ENCODE measurements at places on chromosomes 1 and 21. TPM values are rescaled to one million over a fixed set of nuclear protein-coding genes. Genes with fewer than 3 reads are reported as not detected.

The AMPD1 gene
- not detected for total RNA-seq

The AVPR1B gene
- total RNA-seq: not detected

The PER3 gene
- total RNA-seq: 45.9 TPM

GRCh38 chr1:183841950-183842794 is 37.3 kb downstream of the RGL1 start:
- H3K36me3 ChIP-seq: no peaks in the 10 kb centered on the region
- DNase-seq: no peak

DNA sequence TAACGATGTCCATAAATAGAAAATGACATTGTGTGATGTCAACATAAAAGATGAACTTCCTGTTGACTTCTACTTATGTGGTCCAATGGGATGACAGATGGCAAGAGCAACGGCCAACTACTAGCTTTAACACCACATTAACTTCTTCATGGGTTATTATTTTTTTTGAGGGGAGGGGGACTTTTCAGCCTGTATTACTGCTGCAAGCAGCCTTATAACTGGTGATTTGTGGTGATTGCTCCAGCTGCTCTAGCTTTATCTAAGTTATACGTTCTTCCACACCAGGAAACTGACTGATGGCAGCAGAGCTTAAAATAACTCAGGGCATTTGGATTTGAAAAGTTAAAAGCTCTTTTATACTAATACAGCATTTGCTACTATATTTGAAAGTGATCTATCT is 228.8 kb upstream of the B3GALT2 start:
- H3K27me3 ChIP-seq: no peaks in the 10 kb centered on the region
- no peaks in the 10 kb centered on the region for H3K36me3 ChIP-seq
- no peak overlapping the region for H3K27ac ChIP-seq
- H3K4me1 ChIP-seq: peaks cover 6% of the 10 kb centered on the region

- H3K36me3 ChIP-seq: no peaks in the 10 kb centered on the region
- no peaks in the 10 kb centered on the region for H3K27me3 ChIP-seq
- DNase-seq: no peak
- no peak overlapping the region for H3K27ac ChIP-seq
- no peak overlapping the region for H3K4me3 ChIP-seq
Measured at GRCh38 chr1:175802407-175803123, 59.2 kb upstream of the TNR start.

GRCh38 chr1:211335522-211336157 is 9.0 kb downstream of the TRAF5 start:
- no peaks in the 10 kb centered on the region for H3K27me3 ChIP-seq
- peaks cover 4% of the 10 kb centered on the region for H3K4me1 ChIP-seq
- H3K4me3 ChIP-seq: no peak overlapping the region
- H3K27ac ChIP-seq: no peak overlapping the region

- H3K4me1 ChIP-seq: no peaks in the 10 kb centered on the region
- no peaks in the 10 kb centered on the region for H3K27me3 ChIP-seq
- H3K27ac ChIP-seq: no peak overlapping the region
- no peak overlapping the region for H3K4me3 ChIP-seq
- no peak for DNase-seq
Measured at GRCh38 chr1:31441558-31441957, 28.5 kb downstream of the SERINC2 start.

DNA sequence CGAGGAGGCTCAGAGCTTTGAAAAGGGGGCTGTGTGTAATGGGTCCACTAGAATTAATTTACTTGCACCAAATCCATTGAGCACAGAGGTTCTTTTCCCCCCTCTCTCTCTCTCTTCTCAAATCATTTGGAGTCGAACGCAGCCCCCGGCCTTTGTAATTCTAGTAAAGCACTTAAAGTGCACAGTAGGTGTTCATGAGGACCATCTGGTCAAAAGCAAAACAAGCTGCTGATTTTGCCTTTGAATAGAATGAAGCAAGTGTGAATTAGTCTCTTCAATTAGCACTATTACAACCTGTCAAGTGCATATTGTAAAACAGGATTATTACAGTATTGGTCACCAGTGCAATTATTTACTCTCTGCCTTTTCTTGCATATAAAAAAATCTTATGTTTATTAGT is 259.9 kb downstream of the FAF1 start:
- H3K27ac ChIP-seq: no peak overlapping the region
- DNase-seq: no peak
- H3K27me3 ChIP-seq: no peaks in the 10 kb centered on the region
- H3K4me1 ChIP-seq: peaks cover 3% of the 10 kb centered on the region

GRCh38 chr1:100456880-100457279 is 81.1 kb upstream of the GPR88 start:
- no peak for DNase-seq

DNA sequence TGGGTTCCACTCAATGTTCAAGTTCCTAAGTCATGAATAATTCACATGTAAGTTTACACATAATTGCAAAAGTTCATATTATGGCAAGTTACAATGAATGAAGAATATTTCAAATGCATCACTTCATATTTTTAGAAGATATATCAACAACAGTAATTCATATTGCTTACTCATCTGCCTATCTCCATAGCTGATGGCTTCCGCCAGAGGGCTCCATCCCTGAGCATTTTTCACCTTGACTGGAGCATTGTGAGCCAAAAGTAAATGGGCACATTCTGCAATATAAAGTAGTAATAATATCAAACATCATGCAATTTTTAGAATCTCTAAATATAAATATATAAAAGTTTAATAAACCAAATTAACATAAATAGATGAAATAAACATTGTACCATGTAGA is 29.8 kb downstream of the ANKRD13C start:
- H3K36me3 ChIP-seq: no peaks in the 10 kb centered on the region
- peaks cover 1% of the 10 kb centered on the region for H3K4me1 ChIP-seq
- DNase-seq: no peak
- no peaks in the 10 kb centered on the region for H3K27me3 ChIP-seq
- no peak overlapping the region for H3K4me3 ChIP-seq

DNA sequence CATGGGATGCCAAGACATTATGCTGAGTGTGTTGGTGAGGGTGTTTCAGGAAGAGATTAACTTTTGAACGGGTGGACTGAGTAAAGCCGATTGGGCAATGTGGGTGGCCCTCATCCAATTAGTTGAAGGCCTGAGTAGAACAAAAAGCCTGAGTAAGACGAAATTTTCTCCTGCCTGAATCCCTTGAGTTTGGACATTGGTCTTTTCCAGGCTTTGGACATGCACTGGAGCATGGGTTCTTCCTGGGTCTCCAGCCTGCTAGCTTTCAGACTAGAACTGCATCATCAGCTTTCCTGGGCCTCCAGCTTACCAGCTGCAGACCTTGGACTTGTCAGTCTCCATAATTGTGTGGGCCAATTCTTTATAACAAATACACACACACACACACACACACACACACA is 63.6 kb downstream of the NIBAN1 start:
- no peaks in the 10 kb centered on the region for H3K4me1 ChIP-seq
- DNase-seq: no peak
- H3K36me3 ChIP-seq: no peaks in the 10 kb centered on the region
- H3K27me3 ChIP-seq: no peaks in the 10 kb centered on the region

DNA sequence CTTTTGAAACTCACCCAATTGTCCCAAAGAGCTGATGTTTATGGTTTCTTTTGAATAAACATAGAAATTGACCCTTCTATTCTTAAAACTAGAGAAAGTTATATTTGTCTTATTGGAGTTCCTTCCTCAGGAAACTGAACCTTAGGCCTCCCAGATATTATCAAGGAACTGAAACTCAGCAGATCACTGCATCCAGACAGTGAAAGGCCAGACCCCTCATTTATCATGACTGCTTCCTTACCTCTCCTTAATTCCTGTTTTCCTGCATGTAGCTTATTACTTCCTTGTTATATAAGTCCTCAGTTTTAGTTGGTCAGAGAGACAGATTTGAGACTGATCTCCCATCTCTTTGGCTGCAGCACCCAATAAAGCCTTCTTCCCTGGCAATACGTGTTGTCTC is 27.5 kb downstream of the SLC22A15 start:
- H3K4me3 ChIP-seq: no peak overlapping the region
- no peak for DNase-seq
- no peak overlapping the region for H3K27ac ChIP-seq
- H3K36me3 ChIP-seq: no peaks in the 10 kb centered on the region
- H3K4me1 ChIP-seq: no peaks in the 10 kb centered on the region

GRCh38 chr1:178540646-178541045 is 27.7 kb downstream of the TEX35 start:
- H3K36me3 ChIP-seq: no peaks in the 10 kb centered on the region
- H3K27me3 ChIP-seq: no peaks in the 10 kb centered on the region
- no peak overlapping the region for H3K27ac ChIP-seq
- no peak overlapping the region for H3K4me3 ChIP-seq
- no peak for DNase-seq

DNA sequence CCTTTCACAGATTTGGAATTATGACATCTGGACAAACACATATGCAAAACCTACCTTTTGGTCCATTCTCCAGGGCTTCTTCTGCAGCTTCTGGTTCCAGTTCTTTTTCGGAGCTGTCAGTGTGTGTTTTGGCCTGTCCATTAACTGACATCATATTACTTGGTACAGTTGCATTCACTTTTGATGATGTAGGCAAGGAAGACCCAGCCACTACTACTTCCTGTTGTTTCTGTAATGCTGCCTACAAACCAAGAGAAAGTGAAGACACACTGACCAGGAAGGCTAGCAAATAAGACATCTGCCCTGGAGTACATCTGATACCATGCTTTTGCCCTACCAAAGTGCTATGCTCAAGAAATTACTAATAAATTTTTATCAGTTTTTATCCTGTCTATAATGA is 31.9 kb downstream of the ACBD3 start:
- H3K27ac ChIP-seq: no peak overlapping the region
- no peaks in the 10 kb centered on the region for H3K27me3 ChIP-seq
- H3K4me1 ChIP-seq: peaks cover 3% of the 10 kb centered on the region
- no peak overlapping the region for H3K4me3 ChIP-seq
- H3K36me3 ChIP-seq: no peaks in the 10 kb centered on the region

Data from ovary (tissue), 10 donors.